Breast epithelium (tissue), 4 donors: ENCODE measurements at places on chromosomes 4 and X. TPM values are rescaled to one million over a fixed set of nuclear protein-coding genes. Genes with fewer than 3 reads are reported as not detected.

The RBM47 gene
- 66.6 TPM for total RNA-seq

- H3K4me1 ChIP-seq = no peaks in the 10 kb centered on the region
- DNase-seq = no peak
- H3K27me3 ChIP-seq = peaks cover 7% of the 10 kb centered on the region
- H3K27ac ChIP-seq = no peak overlapping the region
Observed at GRCh38 chrX:150570512-150570911, 2.1 kb downstream of the MTM1 start.

DNA sequence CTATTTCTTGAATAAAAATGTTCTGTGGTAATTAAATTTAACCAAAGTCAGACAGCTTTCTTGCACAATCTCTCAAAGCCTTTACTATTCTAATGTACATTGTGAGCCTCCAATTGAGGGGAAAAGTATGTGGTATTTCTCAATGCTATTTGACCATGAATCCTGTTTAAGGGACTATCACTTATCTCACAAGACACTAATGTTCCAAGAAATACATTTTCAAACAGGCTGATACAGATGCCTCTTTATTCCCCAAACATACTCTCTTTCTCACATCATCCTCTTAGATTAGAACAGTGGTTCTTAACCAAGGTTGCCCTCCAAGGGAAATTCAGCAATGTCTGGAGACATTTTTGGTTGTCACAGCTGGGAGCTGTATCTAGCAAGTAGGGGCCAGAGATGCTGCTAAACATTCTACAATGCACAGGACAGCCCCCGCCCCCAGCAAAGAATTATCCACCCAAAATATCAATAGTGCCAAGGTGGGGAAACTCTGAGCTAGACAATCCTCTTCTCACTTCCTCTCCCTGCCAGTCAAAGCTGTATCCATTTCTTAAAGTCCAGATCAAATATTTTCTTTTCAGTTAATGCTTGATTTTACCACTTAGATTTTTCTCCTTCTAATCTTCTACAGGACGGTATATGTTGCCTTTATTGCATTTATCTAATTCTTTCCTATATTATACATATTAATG lies 129.2 kb upstream of the TRIM2 start:
- H3K36me3 ChIP-seq = no peaks in the 10 kb centered on the region
- no peaks in the 10 kb centered on the region for H3K27me3 ChIP-seq
- no peak overlapping the region for H3K4me3 ChIP-seq
- no peak overlapping the region for H3K27ac ChIP-seq
- no peaks in the 10 kb centered on the region for H3K4me1 ChIP-seq

- no peak overlapping the region for H3K27ac ChIP-seq
- no peaks in the 10 kb centered on the region for H3K27me3 ChIP-seq
- no peaks in the 10 kb centered on the region for H3K4me1 ChIP-seq
- H3K36me3 ChIP-seq = no peaks in the 10 kb centered on the region
Observed at GRCh38 chr4:43253541-43253940, 361.0 kb downstream of the GRXCR1 start.

DNA sequence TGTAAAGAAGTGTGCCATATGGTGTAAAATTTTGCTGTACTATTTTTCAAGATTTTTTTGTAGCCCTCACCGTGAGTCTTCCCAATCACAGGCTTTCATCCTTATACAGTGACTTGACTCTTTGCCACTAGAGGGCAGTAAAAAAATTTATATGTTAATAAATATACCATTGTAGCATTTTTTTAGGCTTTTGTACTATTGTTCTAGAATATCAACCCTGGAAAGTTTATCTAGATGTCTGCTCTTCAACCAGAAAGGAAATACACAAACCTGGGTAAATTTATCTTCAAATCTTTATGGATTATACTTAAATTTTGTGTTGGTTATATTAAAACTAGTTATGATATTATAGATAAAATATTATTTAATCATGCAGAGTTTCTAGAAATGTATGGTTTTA lies 235.3 kb downstream of the TENM3 start:
- H3K27ac ChIP-seq = no peak overlapping the region
- no peaks in the 10 kb centered on the region for H3K27me3 ChIP-seq
- no peak for DNase-seq
- no peaks in the 10 kb centered on the region for H3K36me3 ChIP-seq
- no peak overlapping the region for H3K4me3 ChIP-seq

DNA sequence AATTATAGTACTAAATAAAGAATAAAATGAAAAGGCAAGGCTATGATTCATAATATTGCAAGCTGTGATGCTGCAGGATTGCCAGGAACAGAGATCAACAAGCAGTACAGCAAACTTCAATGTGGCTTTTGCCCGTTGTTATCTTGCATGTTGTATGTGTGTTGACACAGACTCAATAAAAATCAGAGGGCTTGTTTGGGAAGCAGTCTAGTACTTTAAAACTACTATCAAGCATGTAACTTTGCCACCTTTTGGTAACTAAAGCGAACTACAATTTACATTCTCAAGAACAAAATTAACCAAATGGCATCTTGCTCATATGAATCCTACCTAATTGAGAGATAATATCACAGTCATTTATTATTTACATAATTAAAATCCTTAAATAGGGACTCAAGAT lies 79.8 kb upstream of the GPM6A start:
- no peak overlapping the region for H3K27ac ChIP-seq
- no peak for DNase-seq
- H3K27me3 ChIP-seq = no peaks in the 10 kb centered on the region
- H3K36me3 ChIP-seq = no peaks in the 10 kb centered on the region
- H3K4me1 ChIP-seq = no peaks in the 10 kb centered on the region

DNA sequence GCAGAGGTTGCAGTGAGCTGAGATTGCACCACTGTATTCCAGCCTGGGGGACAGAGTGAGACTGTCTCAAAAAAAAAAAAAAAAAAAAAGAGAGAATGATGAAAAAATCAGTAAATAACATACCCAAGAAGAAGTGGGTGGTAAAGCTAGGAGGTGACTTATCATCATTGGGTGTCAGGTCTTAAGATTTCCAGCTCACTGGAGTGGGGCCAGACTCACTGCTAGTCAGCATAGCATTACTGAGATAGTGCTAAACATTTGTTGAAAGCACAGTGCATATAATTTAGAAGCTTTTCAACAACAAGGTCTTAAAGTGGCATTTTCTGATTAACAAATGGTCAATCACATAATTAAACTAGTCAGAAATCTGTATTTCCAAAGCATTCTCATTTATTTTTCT lies 221.8 kb upstream of the GYPA start:
- H3K27me3 ChIP-seq = no peaks in the 10 kb centered on the region
- no peak overlapping the region for H3K27ac ChIP-seq
- DNase-seq = no peak
- H3K36me3 ChIP-seq = no peaks in the 10 kb centered on the region
- H3K4me1 ChIP-seq = no peaks in the 10 kb centered on the region
- H3K4me3 ChIP-seq = no peak overlapping the region

DNA sequence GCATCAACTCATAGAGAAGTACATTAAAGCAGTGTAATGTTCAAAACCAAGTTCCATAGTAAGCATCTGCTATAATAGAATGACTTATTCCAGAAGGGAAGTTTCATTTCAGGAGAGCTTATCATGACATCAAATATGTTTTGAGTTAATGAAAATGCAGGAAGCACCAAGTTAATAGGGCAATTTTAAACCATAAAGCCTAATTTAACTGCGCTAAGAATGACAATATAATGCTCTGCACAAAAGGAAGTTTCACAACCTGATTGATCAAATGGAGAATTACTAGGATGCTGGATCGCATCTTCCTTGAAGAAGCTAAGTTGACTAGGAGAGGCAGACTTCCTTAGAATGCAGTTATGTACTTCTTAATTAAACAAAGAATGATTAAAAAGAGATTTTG lies 416.9 kb upstream of the MAGEB2 start:
- no peaks in the 10 kb centered on the region for H3K4me1 ChIP-seq
- DNase-seq = no peak
- H3K27ac ChIP-seq = no peak overlapping the region
- peaks cover 10% of the 10 kb centered on the region for H3K27me3 ChIP-seq
- H3K36me3 ChIP-seq = no peaks in the 10 kb centered on the region
